ENCODE measurements at places on chromosomes 11 and 22.

DNA sequence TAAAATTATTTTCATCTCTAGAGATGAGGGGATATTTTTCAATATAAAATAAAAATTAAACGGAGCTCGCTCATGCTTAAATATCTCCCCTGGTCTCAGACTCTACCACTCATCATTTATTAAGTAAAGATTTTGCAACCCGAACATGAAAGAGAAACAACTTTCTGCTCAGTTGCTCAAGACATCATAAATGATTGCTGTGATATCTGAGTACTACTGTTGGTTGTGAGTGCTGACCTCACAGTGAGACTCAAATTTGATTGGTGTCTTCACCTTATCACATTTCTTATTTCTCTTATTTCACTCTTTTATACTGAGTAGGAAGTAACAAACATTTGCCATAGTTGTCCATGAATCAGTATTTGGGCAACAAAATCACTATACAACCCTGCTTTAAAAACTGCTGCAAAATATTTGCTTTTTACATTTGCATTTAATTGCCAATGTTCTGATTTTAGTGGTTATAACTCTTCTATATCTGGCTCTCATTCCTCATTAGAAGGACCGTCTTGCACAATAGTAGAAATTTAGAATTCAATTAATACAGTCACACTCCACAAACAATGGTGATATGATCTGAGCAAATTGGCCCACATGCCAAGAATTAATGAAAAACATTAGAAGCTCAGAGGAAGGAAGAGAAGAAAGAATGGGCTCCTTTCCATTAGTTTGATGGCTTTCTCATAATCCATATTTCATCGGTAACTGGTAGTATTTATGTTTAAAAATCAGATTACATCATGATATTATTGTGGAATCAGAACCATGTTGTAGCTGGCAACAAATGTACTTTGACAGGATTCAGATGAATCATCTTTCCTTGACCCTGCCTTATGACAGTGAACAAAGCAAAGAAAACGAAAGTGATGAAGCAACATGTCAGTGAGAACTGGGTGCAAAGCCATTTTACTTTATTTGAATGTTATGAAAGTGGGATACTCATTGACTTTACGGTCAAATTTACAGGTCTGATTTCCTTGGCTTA, 973.6 kb upstream of the TENM4 start:
- DNase-seq, result no peak

DNA sequence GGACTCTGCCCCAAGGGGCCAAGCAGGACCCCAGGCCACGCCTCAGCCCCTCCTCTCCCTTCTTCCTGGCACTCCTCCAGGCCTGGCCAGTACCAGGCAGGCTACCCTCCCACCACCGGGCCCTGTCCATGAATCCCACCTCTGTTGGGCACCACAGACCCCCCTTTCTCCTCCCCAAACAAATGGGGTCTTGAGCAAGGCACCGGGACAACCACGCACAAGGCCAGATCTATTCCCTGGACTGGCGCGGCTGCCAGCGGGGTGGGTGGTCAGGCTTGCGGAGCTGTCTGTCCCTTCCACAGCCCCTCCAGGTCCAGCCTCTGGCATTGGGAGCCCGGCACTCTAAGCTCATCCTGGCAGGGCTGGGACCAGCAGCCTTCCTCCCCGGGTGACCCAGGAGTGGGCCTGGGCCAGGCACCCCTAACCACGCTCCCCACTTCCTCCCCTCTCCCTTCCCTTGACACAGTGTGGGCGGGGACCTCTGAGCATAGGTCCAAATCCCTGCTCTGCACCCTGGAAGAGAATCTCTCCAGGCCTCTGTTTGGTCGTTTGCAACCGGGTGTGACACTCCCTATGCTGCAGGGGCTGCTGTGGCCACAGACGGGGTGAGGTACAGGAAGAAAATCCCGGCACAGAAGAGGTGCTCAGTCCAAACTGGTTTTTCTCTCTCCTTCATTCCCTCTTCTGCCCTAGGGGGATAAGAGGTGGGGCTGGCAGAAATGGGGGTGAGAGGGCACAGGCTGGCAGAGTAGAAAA, 14.6 kb downstream of the ELFN2 start:
- DNase-seq, result no peak

DNA sequence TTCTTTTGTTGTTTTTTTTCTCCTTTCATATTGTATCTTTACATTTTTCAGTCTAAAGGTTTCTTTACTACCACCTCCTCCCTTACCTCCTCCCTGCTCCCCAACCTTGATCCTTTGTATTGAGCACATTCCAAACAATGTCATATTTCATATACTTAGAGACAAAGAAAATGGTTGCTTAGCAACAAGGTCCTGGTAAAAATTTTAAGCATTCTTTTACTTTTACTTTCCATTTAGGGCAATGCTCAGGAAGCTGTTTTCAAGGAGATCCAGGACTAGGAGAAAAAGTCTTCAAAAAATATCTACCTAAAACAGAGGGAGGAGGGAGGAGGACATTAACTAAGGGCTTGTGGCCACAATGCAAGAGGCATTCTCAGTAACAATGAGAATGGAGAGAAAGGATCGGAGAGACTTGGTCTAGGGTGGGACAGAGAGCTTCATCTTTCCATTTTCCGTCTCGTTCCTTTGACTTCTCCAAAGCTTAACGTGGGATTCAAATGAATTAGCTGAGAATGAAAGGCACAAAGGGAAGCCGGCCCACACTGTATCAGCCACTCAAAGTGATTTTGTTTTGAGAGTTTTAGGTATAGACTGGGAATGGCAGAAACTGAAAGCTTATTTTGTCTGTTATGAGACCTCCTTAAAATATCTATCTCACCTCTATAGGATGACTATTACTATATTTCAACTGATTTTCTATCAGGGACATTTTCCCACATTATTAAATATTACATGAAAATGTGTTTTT, 455.7 kb downstream of the RAB38 start:
- DNase-seq, result no peak

DNA sequence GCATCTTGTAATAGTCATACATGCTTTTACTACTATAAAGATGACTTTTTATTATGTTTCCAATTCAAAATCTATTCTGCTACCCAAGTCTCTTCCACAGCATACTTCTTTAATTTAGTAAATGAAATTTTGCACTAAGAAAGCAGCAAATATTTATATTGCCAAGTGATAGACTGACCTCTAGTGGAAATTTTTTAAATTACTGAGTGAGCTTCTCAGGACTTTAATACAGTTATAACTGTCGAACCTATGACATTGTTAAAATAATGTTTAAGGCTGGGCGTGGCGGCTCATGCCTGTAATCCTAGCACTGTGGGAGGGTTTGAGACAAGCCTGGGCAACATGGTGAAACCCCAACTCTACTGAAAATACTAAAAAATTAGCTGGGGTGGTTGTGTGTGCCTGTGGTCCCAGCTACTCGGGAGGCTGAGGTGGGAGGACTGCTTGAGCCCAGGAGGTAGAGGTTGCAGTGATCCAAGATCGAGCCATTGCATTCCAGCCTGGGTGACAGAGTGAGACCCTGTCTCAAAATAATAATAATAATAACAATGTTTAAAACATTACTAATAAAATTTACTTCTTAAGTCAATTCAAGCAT, 27.3 kb downstream of the STK33 start:
- DNase-seq, result peak; percentile 39

DNA sequence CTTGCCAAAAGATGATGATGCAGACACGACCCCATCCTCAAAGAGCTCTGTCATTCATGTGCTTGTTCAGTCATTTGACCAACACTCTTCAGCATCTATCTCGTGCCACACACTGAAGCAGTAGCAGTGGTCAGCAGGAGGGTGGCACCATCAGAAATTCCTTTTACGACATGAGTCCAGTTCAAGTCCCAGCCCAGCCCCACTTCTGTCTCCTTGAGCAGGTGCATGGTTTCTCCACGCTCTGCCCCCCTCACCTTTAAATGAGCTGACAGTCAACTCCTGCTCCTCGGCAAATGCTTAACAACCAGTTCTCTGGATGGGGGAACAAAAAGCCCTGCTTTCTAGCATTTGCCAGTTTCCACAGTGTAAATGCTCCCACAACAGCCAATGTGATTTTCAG, 60.9 kb downstream of the SYN3 start:
- no peak for DNase-seq

DNA sequence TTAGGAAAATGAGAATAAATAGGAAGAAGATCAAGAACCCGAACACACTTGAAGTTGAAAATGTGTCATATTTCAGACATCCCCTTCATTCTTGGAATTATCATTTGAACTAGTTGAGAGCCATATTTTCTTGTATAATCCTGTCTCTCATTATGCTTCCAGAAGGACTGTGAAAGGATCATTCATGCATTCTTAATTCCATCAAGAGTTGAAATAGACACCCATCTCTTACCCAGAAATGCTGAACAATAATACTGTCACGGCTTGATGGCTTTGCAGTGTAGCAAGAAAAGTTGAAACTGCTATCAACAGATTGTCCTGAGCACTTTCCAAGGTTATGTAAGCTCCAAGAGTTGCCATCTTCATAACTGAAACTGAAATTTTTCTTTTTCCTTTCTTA, 79.7 kb downstream of the ARHGAP42 start:
- DNase-seq, result no peak

- no peak for DNase-seq
Measured at GRCh38 chr22:45584121-45584570, 81.5 kb downstream of the FBLN1 start.

- no peak for DNase-seq
Measured at GRCh38 chr22:43313890-43314474, 29.2 kb downstream of the SCUBE1 start.

- no peak for DNase-seq
Measured at GRCh38 chr22:27982106-27982505, 63.0 kb upstream of the PITPNB start.

DNA sequence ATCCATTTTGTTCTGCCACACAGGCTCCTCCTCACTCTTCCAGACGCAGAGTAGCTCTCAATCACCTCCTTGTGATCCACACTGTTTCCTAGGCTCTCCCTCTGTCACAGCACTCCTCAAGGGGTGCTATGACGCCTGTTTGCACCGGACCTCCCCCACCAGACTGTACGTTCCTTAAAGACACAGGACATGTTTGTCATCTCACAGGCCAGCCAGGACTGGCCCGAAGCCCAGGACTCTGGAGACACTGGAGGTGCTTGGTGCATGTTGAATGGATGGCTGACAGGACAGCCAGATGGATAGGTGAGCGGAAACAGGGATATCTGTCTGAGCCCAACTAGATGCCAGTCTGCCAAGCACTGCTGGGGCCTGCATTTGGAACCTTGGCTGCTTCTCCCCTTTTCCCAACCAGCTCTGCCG, 13.6 kb downstream of the PLA2G6 start:
- no peak for DNase-seq

DNA sequence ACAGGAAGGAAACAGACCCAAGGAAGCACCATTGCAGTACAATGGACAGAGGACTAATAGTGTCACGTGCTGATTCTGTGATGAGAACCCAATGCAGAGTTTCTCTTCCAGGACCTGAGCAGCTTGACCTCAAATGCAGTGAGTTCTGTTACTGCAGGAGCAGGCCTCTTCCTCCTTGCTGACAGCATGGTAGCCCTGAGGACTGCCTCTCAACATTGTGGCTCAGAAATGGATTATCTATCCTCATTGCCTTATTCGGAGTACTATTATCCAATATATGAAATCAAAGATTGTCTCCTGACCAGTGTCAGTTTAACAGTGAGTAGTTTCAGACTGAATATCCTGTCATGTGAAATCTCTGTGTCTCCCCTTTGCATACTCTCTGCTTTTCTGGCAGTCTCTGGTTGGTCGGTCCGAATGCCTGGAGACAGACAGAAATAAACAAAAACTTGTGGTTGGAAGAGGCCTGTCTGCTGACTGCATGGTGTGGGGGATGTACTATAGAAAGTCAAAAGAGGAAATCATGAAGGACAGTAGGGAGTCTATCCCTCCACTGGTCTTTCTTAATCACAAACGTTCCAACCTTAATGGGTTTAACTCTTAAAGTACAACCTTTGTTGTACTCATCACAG, 6.9 kb upstream of the MS4A14 start:
- no peak for DNase-seq

DNA sequence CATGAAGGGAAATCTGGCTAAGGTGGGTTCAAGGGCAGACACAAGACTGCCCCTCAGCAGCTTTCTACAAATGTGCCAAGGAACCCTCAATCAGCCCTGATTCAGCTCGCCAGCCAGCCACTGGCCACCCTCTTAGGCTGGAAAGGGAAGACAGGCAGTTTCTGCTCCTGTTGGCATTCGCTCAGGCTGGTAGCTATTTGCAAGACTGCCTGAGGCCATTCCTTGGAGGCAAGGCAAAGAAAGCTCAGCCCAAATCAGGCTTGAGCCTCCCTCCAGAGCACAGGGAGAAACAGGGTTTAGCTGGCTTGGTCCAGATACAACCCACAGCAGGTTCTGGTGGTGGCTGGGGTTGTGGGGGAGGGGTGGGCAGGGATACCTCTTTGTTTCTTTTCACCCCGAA, 19.2 kb downstream of the TP53I11 start:
- DNase-seq, result no peak

DNA sequence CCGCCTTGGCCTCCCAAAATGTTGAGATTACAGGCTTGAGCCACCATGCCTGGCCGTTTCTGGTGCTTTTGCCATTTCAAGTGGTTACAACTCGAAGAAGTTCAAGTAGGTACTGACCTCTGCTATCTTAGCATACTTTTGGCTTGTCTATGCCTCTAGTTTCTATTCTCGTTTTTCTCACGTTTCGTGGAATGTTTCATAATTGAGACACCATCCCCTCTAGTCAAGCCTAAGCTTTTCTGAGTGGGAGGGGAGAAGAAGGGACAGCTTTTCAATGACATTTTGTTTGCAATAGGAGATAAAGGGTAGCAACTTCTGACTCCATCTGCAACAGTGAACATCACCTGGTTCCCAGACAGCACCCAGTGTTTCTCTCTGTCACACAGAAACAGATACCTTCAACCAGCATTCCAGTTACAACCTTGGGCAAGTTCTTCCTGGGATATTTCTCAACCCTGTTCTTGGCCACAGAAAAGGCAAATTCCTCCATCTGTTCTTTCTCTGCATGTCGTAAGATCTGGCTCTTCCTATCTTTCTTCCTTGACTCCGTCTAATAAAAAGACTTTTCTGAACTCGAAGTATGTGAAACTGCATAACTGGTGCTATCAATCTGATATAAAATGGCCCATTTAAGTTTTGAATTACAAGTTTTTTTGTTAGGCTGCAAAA, 25.5 kb downstream of the DDI1 start:
- DNase-seq, result no peak

- DNase-seq, result no peak
Measured at GRCh38 chr11:69154938-69155301, 815 bp upstream of the SMIM38 start.

DNA sequence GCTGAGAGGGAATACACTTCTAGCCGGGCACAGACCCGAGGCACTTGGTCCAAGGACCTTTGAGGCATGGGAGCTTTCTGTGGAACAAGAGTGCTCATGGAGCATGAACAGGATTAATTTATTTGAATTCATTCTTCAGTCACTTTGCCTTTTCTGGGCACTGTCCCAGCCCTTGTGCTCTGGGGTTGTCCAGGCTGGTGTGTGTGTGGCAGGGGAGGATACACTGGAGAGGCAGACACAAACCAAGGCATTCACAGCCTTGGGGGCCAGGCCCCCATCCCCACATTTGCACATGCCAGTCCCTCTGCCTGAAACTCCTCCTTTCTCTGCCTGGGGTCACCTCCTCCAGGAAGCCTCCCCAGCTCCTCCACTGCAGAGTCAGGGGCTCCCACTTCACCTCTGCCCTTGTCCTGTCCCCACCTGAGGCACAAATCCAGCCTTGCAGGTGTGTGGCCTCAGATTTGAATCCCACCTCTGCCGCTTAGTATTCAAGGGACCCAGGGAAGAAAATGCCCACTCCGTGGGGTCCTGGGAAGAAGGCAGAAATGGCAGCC, 55.5 kb downstream of the MYO7A start:
- no peak for DNase-seq

All from CD4-positive, alpha-beta T cell treated with Interleukin-10 for 1 hour (primary cell).